Fibroblast of the aortic adventitia (primary cell): ENCODE measurements at places on chromosomes 12 and 14.

- no peak for DNase-seq
Observed at GRCh38 chr14:27063959-27064358, 466.1 kb upstream of the NOVA1 start.

DNA sequence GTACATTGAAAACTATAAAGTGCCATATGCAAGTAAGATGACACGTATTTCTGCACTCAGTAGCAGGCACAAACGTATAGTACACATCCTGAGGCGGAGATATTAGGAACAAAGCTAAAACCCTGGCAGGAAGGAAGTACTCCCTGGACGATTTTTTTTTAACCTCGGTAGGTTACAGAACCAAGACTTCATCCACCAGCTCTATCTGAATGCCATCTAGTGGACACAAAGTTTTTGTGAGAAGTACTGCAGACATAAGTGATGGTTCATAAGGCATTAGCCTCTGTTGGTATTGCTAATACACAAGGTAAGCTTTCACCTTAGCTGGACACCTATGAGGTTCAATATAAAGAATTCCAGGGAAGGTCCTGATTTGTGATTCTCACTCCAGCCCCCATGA is 83.0 kb upstream of the CCDC196 start:
- peak; percentile 69 for DNase-seq

GRCh38 chr14:70014406-70015095 is 135.3 kb downstream of the SMOC1 start:
- no peak for DNase-seq

DNA sequence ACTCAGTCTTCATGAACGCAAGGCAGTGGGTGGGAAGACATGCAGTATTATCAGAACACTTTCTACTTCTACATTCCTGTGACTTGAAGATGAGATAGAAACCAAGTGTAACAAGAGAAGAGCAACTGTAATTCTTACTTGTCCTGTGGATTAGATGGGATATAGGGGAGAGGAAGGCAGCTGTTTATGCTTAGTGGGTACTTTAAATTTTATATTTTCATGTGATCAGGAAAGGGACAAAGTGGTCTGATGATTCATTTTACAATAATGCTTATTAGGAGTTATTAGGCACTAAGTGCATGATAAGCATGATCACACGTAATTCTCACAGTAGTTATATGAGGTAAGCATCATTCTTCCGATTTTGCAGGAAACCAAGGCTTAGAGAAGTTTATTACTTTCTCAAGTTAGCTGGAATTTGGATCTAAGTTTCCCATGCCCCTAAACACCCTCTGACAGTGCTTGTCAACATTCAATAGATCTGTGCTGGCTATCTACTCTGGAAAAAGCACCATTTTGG is 52.7 kb downstream of the PTGER2 start:
- no peak for DNase-seq
